ENCODE measurements at places on chromosomes 2 and 18.

DNA sequence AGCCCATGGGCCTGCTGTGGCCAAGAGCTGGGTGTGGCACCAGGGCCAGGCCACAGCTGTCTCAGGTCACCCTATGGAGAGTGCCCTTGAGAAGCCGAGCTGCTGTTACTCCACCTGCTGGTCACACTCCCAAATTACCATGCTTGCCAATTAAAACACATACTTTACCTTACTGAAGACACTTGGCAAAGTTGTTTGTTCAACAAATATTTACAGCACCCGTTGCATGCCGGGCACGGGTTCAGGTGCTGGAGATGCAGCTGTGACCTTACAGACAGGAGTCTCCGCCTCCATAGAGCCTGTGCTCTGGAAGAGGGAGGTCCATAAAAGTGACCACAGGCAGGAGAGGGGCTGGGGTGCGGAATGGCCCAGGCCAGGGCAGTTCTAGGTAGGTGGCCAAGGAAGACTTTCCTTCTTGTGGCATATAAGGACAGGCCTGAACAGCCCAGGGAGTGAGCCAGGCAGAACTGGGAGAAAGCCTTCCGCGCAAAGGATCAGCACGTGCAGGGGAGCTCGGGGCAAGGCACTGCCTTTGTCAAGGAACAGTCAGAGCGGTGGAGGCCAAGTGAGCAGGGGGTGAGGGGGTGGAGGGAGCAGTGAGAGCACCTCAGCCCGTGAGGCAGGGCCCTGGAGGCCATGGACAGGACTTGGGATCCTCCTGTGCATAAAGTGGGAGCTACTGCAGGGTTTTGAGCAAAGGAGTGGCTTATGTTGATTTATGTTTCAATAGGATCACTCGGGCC, 23.6 kb upstream of the RBM44 start:
- DNase-seq: no peak

- no peak for DNase-seq
Measured at GRCh38 chr2:20615068-20615465, 35.8 kb downstream of the HS1BP3 start.

- DNase-seq: no peak
Measured at GRCh38 chr2:85930129-85931124, 41.6 kb upstream of the ST3GAL5 start.

GRCh38 chr18:22544626-22545025, 126.9 kb upstream of the CTAGE1 start:
- no peak for DNase-seq

DNA sequence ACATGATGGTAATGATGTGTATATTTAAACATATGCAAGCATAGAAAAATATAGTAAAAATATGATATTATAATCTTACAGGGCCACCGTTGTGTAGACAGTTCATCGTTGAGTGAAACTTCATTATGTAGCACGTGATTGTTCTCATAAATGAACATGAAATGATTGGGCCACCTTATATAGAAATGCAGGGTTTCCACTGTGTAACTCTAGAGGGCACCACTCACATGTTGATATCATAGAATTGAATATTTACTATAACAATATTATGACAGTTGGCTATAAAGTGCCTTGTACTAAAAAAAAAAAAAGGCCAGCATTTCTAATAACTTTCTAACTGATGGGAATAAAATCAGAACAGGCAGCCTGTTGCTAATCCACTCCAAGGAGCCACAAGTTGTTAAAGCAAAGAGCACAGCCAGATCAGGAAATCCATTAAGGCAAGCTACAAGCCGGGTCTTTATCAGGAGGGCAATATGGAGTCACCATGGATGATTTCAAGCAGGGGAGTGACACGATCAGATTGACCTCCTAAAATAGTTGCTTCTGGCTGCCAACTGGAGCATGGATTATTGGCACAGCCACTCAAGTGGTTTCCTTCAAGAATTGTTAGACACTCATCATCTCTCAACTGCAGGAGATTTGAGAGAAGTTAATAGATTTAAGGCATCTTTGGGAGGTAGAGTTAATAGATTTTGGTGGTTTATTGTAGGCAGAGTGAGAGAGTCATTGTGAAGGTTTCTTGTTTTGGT, 16.7 kb downstream of the IL1F10 start:
- no peak for DNase-seq

DNA sequence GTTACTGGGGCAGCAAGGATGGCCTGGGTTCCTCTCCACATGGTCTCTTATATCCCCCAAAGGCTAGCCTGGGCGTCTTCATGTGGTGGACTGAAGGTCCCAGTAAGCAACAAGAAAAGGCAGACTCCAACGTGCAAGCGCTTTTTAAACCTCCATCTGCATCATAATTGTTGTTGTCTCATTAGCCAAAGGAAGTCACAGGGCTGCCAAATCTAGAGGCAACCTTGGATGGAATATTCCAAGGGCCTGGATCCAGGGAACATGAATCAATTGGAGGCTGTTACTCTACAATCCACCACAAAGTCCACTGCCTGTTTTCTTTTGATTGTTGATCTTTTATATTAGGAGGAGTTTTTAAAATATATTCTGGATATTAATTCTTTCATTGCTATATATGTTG, 118.8 kb downstream of the SH3RF3 start:
- DNase-seq: no peak

- no peak for DNase-seq
Measured at GRCh38 chr2:20164061-20164733, 60.7 kb downstream of the SDC1 start.

GRCh38 chr2:20424300-20425290, 22.3 kb upstream of the RHOB start:
- DNase-seq: no peak

GRCh38 chr2:51013079-51013932, 18.6 kb downstream of the NRXN1 start:
- peak; percentile 99 for DNase-seq

DNA sequence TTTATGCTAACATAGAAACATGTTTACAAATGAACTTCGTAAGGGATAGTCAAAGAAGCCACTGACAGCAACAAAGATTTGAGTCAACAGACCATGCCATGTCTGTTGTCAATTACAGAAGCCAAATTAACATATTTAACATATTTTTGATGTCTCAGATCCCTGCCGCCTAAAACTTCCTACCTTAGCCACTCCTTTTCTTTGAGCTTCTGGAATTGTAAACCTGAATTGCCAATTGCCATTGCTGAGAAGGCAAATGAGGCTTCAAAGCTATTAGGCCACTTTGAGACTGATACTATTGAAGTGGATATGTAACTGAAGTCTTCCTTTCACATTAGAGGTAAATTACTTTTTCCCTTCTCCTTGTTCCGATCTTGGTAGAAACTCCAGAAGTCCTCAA, 66.0 kb upstream of the DSEL start:
- no peak for DNase-seq

- DNase-seq: no peak
Measured at GRCh38 chr2:79903222-79904000, 390.6 kb downstream of the CTNNA2 start.

DNA sequence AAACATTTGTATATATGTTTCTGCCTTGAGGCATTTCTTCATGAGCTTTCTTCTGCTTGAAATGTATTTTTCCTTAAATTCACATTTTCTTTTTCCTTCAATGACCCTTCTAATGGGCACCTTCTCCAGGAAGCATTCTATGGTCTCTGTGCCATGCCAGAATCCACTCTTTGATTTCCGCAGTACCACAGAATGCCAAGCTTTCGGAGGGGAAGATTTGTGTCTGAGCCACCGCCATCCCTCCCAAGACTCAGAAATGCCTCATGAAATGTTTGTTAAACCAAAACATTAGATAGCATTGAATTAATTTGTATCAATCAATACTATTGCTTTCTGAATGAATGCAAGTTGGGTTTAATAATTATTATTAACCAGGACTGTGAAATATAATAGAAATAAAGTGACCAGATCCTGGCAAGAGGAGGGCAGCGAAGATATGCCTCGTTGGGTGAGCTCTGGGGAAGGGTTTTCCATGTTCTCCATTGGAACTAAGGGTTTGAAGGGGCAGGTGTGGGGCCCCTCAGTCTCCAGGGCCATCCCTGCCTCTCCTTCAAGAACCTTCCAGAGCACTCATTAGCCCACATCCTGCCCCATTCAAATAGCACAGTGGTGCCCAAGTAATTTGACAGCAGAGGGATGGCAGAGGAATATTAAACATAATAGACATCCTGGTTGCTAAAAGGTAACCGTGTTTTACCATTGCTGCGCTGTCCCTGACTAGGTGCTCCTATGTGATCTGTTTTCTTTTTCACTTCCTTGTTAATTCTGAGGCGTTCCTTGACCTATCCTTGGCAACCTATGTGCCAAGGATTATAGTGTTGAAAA, 189.6 kb downstream of the MYCN start:
- DNase-seq: no peak

- DNase-seq: no peak
Measured at GRCh38 chr18:56333839-56334238, 304.6 kb downstream of the TXNL1 start.

GRCh38 chr18:36043153-36043552, 24.2 kb downstream of the RPRD1A start:
- DNase-seq: no peak

DNA sequence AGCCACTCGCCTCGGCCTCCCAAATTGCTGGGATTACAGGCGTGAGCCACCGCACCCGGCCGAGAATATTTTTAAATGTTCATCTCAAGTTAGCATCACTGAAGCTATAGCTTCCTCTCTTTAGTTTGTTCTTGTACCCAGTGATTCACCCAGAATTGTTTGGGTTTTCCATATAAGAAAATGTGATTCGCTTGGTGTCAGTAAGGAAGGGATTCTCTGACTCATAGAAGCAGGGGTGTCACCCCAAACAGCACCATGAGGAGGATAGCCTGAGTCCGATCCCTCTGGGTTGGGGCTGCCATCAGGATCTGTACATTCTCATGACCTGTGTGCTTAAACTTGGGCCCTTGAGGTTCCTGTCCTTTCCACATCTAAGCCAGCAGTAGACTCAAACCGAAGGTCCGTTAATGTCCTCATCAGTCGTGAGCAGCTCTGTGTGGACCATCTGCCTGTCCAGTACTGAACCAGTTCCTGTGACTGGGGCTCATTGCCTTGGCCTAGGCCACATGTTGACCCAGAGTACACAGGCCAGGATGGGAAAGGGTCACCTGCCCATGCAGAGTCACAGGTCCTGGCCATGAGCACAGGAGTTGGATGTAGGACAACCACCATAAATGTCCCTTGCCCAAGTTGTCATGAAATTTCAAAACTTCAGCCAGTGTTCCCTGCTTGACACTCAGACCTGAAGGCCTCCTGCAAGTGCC, 311.9 kb downstream of the GBX2 start:
- no peak for DNase-seq

GRCh38 chr18:21264651-21265050, 22.6 kb downstream of the GREB1L start:
- DNase-seq: no peak

DNA sequence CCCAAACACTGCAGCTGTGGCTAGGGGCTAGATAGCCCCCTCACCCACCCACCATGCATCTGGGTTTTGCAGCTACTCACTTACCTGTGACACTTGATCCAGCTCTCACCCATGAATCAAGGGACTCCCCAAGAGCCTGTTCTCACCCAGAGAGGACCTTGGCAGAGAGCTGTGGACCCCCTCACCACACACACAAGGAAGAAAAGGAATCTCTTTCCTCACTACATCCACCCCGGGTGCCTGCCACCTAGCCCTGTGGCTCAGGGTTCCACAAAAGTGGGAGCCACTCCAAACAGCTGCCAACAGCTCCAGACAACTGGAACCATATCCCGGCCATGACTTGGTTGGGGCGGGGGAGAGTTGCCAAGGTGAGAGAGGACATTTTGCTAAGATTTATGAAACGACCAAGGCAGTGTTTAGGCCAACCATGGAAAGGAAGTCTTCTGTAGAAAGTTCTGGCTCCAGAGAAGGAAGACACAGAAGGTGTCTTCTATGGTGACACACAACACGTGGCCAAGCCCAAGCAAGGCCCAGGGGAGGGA, 522.1 kb upstream of the RAB6C start:
- no peak for DNase-seq

- DNase-seq: no peak
Measured at GRCh38 chr2:121335294-121336290, 50.6 kb upstream of the TFCP2L1 start.

DNA sequence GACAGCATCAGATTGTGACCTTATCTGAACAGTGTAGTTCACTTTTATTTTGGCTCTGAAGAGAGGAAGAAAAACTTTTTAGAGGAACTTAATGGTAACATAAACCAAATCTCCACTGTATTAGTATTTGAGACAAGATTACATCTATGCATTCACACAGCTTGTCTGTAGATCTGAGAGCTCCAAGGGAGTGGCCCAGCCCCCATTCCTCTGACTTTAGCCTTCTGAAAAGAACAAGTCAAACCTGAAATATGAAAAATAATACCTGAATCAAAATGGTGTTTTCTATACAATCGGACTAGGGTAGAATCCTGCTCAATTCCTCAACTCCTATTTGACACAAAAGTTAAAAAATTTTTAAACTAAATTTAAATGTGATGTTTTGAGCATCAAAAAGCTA, 23.1 kb downstream of the STARD7 start:
- no peak for DNase-seq

DNA sequence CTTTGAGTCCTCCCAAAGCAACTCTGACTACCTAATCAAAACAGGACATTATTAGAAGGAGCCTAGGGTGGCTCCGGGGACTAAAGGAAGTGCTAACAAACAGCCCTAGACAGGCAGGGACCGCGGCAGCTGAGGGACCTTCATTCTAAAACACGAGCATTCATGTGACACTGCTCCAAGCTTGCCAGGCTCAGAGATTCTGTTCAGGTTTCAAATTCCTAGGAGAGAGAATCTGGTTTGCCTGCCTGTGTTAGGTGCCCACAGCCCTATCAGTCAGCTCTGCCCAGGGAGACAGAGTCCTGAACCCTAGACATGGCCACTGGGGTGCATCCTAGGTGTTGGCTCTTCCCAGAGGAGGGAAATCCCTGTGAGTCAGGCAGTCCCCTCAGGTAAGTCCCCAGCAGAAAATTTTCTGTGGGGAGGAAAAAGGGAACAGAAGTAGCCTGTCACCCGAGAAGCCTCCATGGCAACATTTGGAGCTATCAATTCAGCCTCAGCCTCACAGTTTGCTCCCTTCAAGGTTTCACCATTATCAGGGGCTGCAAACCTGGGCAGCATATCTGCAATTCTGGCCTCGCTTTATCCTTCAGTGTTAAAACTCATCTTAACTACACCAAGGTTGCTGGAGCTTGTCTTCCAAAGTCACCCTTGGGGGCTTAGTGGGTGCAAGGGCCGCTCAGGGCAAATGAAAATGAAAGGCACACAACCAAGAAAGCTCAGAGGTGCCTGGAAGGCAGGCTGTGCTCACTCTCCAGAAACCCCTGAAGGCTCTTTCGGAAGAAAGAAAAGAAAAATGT, 28.6 kb downstream of the PCBP1 start:
- no peak for DNase-seq

DNA sequence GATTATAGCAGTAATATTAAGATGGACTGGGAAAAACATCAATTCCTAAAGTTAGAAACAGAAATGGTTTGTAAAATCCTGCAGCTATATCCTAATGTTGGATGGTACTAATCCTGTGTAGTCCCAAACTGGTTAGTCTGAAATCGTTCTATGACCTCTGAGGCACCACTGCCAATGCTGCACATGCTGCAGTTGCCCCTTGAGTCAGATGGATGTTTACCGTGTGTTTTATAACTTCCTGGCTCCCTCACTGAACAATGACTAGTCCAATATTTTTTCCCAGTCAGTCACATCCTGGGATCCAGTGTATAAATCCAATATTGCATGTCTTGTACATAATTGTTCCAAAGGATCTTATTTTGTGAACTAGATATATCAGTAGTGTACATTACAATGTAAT, 226.7 kb upstream of the PKDCC start:
- DNase-seq: no peak

All from NCI-H187 treated with DMSO at 0.1 percent for 48 hours (cell line).